ENCODE measurements at places on chromosomes 5 and 9. TPM values are rescaled to one million over a fixed set of nuclear protein-coding genes. Genes with fewer than 3 reads are reported as not detected.

DNA sequence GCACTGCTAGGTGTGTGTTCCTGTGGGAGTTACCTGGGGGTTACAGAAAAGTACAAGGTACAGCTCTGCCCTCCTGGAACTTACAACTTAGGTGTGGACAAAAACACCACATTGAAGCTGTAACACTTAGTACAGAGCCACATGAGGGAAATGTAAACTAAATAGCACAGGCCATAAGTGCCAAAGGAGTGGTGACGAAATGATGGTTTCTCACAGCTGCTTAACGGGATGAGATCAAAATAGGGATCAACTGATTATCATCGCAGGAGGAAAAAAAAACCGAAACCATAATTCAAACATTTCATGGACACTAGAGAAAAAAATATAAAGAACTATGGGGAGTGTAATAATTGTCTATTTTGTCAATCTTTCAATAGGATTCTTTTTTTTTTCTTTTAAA lies 5.9 kb downstream of the LIX1 start:
- peaks cover 22% of the 10 kb centered on the region for H3K27me3 ChIP-seq
- H3K27ac ChIP-seq = no peak overlapping the region
- no peak overlapping the region for H3K4me3 ChIP-seq
- DNase-seq = no peak

DNA sequence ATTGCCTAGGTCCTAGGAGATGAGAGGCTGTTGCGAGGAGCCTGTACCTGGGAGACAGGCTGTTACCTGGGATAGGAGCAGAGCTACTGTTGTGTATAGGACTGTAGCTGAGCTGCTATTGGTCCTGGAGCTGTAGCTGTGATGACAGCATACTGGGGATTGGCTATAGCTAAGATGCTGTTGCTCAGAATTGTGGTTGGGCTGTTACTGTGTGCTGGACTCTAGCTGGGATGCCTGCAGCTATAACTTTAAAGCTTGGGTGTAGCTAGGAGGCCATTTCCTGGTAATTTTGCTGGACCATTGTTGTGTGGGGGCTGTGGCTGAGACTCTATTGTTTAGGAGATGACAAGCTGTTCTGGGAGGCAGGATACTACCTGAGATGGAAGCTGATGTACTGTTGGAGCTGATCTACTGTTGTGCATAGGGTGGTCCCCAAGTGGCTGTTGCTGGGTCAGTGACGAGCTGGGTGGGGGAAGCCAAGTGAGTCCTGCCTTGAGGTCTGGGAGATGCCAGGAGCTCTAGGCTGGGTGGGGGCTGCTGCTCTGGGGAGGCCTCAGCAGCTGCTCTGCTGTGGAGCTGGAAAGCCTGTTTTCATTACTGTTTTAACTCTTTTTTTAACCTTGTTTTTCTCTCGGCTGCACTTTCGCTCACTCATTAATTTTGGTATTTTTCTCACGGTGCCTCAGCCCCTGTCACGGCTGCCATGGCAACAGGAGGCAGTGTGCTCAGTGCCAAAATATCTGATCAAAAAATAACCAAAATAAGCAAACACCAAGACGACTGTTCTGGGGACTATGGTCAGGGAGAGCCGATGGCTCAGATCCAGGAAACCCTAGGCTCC lies 3.0 kb upstream of the PCDH1 start:
- no peak overlapping the region for H3K27ac ChIP-seq
- H3K4me3 ChIP-seq = no peak overlapping the region
- no peak for DNase-seq
- H3K4me1 ChIP-seq = peaks cover 14% of the 10 kb centered on the region
- peaks cover 75% of the 10 kb centered on the region for H3K27me3 ChIP-seq

DNA sequence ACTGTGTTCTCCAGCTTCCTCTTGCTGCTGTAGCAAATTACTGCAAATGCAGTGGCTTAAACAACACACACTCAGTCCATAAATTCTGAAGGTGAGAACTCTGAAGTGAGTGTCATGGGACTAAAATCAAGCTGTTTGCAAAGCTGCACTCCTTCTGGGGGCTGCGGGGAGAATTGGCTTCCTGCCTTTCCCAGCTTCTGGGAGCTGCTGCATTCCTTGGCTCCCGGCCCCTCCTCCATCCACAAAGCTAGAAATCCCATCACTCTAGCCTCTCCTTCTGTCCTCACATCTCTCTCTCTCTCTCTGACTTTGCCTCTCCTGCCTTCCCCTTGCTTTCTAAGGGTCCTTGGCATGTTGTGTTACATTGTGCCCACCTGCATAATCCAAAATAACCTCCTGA lies 14.2 kb upstream of the MED10 start:
- DNase-seq = no peak
- H3K27me3 ChIP-seq = peaks cover 12% of the 10 kb centered on the region

DNA sequence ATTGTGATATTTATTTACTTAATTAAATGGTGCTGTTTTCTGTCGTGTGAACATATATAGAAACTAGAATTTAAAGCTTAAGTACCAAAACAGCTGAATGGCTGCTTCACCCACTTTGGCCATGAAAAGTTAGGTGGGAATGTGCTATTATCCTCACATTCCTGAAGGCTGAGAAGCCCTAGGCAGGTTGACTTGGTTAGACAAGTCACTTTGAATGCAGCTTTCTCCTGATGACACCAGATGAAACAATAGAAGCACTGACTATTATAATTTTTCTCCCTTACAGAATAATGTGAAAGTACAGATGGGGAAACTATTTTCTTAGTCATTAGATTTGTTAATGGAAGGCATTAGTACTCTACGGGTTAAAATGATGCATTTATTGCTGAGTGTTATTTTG lies 65.1 kb upstream of the C5orf46 start:
- no peak overlapping the region for H3K4me3 ChIP-seq
- no peaks in the 10 kb centered on the region for H3K27me3 ChIP-seq
- H3K36me3 ChIP-seq = no peaks in the 10 kb centered on the region

Gene FRMPD1
- total RNA-seq = not detected

DNA sequence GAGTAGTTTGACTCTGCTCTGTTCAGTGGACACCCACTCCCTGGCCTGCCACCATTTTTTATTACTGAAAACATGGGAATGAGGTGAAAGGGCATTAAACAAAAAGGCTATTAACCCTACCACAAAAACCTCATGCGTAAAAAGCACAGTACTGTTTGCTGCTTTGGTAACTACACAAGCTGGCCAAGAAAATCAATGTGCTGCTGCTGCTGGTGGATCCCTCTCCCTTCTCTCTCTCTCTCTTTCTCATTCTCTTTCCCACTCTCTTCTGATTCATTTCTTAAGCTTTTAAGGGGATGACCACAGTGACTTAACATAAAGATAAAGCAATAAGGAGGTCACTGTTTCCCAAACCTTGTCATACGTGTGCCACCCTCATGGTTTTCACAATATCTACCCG lies 183.2 kb upstream of the TBC1D2 start:
- H3K27me3 ChIP-seq = peaks cover 7% of the 10 kb centered on the region
- H3K4me3 ChIP-seq = no peak overlapping the region
- no peak overlapping the region for H3K27ac ChIP-seq
- H3K36me3 ChIP-seq = no peaks in the 10 kb centered on the region

- no peaks in the 10 kb centered on the region for H3K27me3 ChIP-seq
- H3K27ac ChIP-seq = no peak overlapping the region
- H3K4me3 ChIP-seq = no peak overlapping the region
- peaks cover 4% of the 10 kb centered on the region for H3K4me1 ChIP-seq
These were observed 49.6 kb upstream of the RAPGEF6 start for GRCh38 chr5:131684595-131684994.

- H3K4me3 ChIP-seq = peak overlapping the region; percentile 20
- H3K27me3 ChIP-seq = no peaks in the 10 kb centered on the region
- peaks cover 38% of the 10 kb centered on the region for H3K4me1 ChIP-seq
- no peak for DNase-seq
- peaks cover 85% of the 10 kb centered on the region for H3K36me3 ChIP-seq
- H3K27ac ChIP-seq = peak overlapping the region; percentile 82
These were observed 85.2 kb downstream of the CYFIP2 start for GRCh38 chr5:157350939-157351801.

GRCh38 chr9:129586685-129587084 lies 34.2 kb downstream of the C9orf50 start:
- peaks cover 48% of the 10 kb centered on the region for H3K4me1 ChIP-seq
- no peaks in the 10 kb centered on the region for H3K36me3 ChIP-seq
- no peak overlapping the region for H3K4me3 ChIP-seq
- peaks cover 15% of the 10 kb centered on the region for H3K27me3 ChIP-seq

Gene HSD17B3
- not detected for total RNA-seq
